ENCODE measurements at places on chromosomes 6 and 20.

DNA sequence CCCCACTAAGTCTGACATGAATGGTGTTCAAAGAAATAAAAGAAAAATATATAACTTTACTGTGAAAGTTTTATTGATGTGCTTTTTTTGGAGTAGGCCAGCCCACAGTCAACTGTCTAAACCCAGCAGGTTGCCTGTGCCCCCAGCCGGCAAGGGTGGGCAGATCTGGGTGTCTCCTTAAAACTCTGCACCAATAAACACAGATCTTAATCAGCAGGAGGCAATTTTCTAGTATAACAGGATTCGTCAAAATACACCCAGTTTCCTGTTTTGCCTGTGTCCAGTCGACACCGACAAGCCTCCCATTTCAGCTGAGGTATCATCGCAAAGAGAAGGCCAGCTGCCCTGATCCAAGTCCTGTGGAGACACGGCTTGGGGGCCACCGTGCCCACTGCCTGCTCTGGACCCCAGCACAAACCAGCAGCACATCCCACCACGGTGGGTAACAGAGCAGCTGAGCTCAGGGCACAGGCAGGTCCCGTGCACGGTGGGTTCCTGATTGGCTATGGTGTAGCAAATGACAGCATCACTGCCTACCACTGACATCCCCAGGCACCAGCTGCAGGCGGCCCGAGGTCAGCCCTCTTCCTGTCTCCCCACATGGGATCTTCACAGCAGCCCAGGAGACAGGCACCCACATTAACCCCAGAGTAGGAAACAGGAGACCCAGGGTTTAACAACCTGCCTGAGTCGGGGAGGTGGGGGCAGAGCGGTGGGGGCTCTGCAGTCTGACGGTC, 15.7 kb downstream of the BMP7 start:
- no peak for DNase-seq

DNA sequence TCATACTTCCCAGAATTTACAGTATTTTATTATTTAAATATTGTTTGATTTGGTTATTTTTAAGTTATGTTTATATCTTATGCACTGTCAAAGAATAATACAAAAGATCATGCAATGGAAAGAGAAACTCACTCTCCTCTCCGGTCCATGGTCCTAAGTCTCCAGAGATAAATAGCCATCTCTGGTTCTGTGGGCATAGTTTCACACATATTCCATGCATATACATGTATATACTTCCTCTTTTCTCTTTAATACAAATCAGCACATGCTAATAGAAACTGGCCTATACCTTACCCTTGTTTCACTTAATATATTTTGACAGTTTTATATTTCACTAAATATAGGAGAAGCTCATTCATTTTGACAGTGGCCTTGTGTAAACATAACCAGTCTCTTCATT, 901.7 kb upstream of the CITED2 start:
- no peak for DNase-seq

- DNase-seq, result no peak
Measured at GRCh38 chr6:141265756-141266623, 866.7 kb upstream of the GJE1 start.

DNA sequence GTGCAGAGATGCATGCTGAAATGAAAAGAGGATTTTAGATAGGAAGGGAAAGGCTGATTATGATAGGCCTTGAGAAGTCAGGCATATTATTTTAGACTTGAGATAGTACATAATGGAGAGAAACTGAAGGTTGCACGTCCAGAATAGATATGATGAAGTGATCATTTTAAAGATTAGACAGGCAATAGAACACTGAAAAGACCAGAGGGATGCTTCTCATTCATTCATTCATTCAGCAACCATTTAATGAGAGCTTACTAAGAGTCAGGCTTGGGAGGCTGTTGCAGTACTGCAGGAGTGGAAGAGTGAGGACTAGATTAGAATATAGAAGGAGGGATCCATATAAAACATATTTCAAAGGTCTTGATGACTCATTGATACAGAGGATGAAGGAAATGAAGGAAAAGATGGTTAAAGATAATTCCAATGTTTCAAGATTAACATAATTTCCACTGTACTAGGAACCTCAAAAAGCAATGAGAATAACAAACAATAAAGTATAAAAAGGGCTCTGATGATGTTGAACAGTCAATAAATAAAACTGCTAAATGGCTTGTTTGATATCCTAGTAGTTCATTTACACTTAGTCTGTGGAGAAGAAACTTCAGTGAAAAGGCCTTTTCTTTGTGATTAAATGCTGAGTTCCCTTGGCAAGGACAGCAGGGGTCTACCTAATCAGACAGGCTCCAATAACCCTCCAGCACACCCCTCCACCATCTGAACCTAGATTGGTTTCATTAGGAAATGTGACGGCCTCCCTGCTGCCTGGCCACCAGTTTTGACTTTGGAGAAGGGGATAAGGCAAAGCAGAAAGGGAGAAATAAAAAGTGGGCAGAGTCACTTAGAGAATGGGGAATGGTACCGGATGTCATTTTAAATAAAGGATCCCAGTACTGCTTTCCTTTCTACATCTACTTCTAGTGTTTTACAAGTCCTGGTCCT, 5.3 kb upstream of the FBXO9 start:
- DNase-seq, result no peak

DNA sequence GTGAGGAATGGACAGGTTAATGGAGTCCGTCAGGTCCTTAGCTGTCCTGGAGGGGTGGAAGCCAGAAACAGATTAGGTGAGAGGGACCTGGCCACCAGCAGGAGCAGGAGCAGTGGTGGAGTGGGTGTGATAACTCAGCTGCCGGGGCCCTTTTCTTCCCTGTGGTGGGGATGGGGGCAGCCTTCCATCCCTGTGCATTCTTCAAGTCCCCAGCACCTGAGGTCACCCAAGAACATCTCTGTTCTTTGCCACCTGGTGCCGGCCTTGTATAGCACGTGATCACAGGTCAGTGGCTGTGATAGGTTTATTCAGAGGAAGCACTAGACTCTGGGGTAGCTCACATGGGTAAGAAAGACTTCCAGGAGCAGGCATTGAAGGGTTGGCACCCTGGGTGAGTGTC, 16.6 kb downstream of the ERGIC3 start:
- DNase-seq, result no peak

DNA sequence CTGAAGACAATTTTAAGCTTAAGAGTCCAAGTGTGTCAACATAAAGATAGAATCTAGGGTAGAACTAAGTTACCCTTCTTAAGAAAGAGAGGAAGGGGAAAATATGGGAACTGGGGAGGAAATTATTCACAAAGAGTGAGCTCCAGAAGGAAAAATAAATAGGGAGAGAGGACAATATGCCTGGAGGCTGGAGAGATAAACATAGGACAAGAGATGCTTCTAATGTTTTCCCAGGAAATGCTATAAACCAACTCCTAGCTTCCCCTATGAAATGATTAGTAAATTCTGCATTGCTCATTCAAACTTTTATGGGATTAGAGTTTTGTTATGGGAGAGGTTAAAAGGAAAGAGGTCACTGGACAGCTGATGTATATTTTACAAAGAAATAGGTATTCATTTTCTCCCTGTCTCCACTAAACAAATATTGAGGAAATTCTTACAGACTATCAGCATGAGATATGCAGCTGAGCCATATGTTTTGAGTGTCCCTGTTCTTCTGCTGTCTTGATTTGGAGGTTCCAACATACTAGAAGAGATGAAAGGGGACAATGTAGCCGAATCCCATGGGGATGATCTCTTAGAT, 22.0 kb downstream of the TPD52L1 start:
- no peak for DNase-seq

GRCh38 chr20:21498635-21499034, 15.2 kb downstream of the NKX2-2 start:
- no peak for DNase-seq

DNA sequence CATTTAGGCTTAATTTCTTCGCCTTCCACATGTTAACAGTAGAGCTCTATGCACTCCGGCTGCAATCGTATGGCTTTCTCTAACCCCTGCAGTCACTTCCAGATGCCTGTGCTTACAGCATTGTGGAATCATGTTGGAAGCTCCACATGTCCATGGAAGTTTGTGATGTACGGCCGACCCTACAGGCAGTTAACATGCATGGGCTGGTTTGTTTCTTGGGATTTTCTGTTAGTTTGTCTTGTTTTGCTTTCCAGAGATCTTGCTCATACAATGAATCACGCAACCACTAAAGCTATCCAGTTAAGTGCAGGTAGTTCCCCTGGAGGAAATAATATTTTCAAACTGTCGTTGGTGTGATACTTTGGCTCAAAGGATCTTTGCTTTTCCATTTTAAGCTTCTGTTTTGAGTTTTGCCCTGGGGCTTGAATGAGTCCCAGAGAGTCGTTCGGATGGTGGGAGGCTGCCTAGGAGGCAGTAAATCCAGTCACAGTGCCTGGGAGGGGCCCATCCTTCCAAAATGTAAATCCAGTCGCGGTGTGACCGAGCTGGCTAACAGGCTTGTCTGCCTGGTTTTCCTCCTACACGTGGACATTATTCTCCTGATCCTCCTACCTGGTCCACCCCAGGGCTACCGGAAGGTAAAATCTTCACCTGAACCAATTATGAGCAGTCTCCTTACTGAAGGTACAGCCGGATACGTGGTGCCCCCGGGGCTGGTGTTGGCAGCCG, 225.9 kb downstream of the SMOC2 start:
- no peak for DNase-seq

DNA sequence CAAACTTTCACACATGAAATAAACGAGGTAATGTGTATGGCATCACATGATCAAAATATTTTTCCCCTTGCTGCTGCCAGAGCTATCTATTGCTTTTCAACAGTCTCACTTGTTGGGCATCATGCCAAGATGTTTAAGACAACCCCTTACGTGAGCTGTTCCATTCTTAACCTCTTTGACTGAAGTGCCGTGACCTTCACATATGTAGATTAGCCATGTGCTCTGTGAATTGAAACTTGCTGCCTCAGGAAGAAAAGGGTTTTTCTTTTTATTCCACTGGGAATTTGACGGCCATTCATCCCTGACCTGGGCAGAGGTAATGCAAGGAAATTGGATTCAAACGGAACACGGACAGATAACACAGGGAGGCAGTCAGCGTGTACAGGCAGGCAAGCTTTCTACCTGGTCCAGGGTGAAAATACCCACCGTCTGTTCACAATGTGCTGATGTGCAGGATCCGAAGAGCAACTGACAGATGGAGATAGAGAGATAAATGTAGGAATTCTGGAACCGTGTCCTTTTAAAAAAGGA, 14.2 kb downstream of the ARID1B start:
- DNase-seq, result no peak

DNA sequence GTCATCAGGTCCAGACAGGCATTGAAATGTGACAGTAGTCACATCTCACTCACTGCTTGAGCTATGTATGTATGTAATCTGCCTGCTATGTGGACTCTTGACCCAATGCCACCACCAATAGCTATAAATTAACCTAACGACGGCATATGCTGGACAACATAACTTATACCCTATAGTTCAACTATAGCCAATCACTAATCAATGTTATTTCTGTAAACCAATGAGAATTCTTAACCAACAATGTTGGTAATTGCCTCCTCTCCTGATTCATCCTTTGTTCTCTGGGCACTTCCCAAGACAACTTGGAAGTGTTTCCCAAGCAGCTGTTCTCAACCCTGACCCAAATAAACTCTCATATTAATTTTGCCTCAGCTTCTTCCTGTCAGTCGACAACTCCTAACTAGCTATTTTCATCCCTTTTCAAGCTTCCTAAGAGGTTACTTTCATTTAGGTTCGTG, 24.1 kb upstream of the SERPINB1 start:
- no peak for DNase-seq

GRCh38 chr20:49913399-49914047, 1.8 kb downstream of the SPATA2 start:
- no peak for DNase-seq

DNA sequence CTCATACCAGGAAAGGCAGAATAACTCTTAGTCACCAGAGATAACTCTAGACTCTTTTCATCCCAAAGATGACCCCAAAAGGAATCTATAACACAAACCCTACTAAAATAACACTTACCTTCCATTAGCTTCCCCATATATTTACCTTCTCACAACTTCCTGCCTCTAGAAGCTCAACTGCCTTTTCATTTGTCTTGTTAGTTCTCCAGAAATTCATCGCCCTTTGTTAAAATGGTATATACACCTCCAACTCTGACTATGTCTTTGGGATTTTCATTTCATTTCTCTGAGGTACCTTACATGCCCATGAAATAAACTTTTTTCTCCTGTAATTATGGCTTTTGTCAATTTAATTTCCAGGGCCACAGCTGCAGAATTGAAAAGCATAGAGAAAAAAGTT, 33.5 kb downstream of the GCM1 start:
- DNase-seq, result no peak

All from activated CD4-positive, alpha-beta T cell treated with anti-CD3 and anti-CD28 coated beads, Interleukin-2, amount 50 U/mL, for 1 hour (primary cell).